PC-9 (cell line): ENCODE measurements at places on chromosomes 1 and 21.

GRCh38 chr1:242523719-242524570 is 552 bp downstream of the PLD5 start:
- DNase-seq = no peak

DNA sequence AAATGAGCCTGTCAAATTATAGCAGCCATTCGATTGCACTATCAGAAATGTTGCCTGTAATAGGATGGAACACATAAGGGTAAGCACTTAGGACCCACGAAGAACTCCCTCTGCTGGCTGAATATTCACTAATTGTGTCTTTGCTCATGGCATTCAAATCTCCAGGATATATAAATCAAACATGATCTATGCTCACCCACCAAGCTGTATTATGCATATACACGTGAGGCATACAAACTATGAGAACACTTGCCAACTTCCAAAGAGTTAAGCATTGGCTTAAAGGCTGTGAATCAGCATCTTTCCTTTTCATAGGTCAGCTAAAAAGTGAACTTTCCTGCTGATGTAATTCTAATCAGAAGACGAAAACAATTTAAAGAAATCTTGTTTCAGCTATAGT is 34.5 kb downstream of the TMPRSS15 start:
- DNase-seq = no peak

GRCh38 chr1:205714190-205714905 is 34.0 kb upstream of the SLC45A3 start:
- DNase-seq = no peak

GRCh38 chr1:164695956-164696665 is 137.1 kb downstream of the PBX1 start:
- no peak for DNase-seq

- DNase-seq = no peak
Measured at GRCh38 chr1:41700581-41700980, 216.1 kb upstream of the EDN2 start.

- no peak for DNase-seq
Measured at GRCh38 chr1:212578041-212578440, 30.5 kb upstream of the ATF3 start.

DNA sequence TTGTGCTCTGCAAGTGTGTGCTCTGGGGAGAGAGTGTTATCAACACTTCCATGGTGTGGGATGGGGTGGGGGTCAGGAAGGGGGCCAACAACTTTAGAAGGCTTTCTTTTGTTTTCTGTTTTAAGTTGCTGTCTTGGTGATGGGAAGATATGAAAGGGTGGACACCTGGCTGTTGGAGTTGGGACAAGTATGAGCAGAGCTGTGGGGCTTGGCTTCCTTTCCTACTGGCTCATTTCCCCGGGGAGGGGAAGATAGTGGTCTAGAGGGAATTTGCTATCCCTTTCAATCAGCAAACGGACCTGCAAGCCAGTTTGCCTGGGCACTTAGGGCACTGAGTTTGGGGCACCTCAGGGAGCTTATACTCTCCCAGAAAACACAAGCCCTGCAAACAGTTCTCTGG is 19.2 kb downstream of the IER5 start:
- no peak for DNase-seq

DNA sequence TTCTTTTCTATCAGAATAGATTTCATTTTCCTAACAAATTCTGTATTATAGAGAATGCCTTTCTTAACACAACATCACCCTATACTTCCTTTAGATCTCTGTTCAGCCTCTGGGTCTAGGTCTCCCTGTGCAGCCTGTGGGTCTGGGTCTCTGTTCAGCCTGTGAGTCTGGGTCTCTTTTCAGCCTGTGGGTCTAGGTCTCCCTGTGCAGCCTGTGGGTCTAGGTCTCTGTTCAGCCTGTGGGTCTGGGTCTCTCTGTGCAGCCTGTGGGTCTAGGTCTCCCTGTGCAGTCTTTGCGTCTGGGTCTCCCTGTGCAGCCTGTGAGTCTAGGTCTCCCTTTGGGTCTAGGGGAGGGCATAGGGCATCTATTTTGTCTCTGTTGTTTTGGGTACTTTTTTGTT is 59.6 kb upstream of the DIP2A start:
- no peak for DNase-seq

GRCh38 chr1:54567961-54568360 is 19.9 kb downstream of the ACOT11 start:
- no peak for DNase-seq

GRCh38 chr1:160726114-160726497 is 12.9 kb upstream of the SLAMF7 start:
- DNase-seq = no peak
